ENCODE measurements at places on chromosomes 7 and 10. TPM values are rescaled to one million over a fixed set of nuclear protein-coding genes. Genes with fewer than 3 reads are reported as not detected.

Gene FAM237B
- total RNA-seq = not detected

Gene GIMAP1
- 6.4 TPM for total RNA-seq

Gene IDI2
- total RNA-seq = not detected

Gene ANKRD30A
- not detected for total RNA-seq

Gene SNX8
- total RNA-seq = 10.3 TPM

Gene SKIDA1
- total RNA-seq = 3.9 TPM

Gene CPA4
- total RNA-seq = not detected

All from sigmoid colon (tissue), 7 donors.